OCI-LY7 (cell line): ENCODE measurements at places on chromosomes 1 and 21.

DNA sequence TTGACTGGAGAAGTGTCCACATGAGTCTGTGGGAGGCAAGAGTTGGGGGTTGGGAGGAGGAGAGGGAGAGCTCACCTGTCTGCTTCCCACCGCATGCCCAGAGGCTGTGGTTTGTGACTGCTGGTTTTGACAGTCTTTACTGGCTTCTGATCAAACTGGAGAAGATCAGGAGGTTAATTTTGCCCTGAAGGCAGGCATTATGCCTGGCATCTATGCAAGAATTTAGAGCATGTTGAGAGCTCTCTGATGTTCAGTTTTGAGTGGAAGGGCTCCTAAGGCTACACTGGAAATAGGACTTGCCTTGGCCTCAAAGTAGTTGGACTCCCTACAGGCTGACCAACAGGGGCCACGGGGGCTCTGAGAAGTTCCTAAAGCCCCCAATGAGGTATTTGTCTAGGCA lies 101.6 kb downstream of the TLR5 start:
- no peak for DNase-seq

GRCh38 chr1:29310616-29311180 lies 74.4 kb downstream of the PTPRU start:
- DNase-seq, result no peak

DNA sequence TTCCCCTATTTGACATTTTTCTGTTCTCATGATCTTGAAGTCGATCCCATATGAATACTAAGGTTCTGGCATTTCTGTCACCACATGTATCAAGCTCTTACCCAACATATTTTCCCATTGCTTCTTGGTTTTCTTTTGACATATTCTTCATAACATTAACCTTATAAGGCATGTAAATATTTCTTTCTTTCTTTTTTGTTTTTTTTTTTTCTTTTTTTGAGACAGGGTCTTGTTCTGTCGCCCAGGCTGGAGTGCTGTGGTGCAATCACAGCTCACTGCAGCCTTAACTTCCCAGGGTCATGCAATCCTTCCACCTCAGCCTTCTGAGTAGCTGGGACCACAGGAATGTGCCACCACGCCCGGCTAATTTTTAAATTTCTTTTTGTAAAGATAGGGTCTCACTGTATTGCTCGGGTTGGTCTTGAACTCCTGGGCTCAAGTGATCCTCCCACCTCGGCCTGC lies 33.1 kb upstream of the ERRFI1 start:
- no peak for DNase-seq

GRCh38 chr21:44951186-44951915 lies 11.5 kb downstream of the SLX9 start:
- DNase-seq, result no peak

DNA sequence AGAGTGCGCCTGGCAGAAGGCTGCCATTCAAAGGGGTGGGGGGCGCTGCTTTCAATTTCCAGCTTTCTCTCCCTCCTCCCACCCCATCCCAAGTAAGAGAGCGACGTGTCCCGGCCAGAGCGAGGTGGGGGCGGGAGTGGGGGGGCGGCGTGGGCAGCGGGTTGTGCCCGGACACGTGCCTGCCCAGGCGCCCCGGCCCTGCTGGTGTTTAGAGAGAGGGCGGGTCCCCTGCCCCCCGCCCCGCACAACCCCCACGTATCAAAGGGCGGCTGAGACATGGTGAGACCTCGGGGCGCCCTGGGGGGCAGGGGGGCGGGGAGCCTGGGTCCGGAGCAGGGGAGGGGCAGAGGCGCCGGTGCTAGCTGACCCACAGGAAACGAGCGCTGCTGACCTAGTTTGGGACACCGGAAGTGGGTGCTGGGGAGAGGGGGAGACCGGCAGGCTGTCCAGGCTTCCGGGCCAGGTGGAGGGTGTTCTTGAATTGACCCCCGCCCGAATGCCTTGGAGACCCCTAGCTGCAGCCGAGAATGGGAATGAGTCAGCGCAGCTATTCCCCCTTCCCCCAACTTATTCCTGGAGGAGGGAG lies 1.3 kb downstream of the ZBTB7B start:
- peak; percentile 48 for DNase-seq

GRCh38 chr21:46650476-46651098 lies 15.1 kb downstream of the PRMT2 start:
- DNase-seq, result no peak

- DNase-seq, result no peak
Observed at GRCh38 chr1:116886291-116886878, 23.3 kb upstream of the PTGFRN start.

DNA sequence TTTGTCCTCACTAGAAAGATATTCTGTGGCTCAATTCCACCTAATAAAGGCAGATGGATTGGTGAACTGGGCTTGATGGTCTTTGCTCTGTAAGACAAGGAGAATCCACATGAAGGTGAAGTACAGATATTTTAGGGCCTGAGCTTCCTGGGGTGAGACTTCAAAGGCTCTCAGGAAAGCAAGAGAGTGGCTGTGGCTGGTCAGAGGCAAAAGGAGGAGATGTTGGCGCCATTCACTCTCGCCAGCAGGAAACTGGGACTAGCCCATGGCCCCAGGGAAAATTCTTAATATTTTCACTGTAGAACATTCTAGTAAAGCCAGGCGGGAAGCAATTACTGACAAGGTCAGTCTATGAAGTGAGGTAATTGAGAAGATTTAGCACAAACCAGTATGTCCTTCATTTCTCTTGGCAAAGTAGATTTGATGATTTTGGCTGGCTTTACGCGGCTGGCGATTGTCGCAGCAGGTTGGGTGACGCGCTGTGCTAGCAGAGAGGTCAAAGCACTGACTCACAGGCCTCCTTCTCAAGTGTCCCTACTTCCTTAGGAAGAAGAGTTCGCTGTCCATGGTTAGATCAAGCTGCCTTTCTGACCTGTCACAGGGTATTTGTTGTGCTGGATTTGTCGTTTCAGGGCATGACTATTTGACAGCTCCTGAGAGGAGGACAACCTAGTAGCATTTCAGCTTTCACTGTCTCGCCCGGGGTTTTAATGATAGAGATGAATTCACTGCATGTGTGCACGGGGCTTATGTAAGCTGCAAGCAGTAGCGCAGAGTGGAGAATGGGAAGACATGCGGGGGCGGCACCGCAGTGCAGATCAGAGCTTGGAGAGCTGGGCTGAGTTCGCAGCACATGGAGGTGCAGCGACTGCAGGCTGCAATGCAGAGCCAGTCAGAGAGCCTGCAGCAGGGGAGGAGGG lies 32.7 kb downstream of the XCL1 start:
- no peak for DNase-seq

GRCh38 chr21:44083631-44084291 lies 23.4 kb upstream of the PWP2 start:
- DNase-seq, result no peak

- no peak for DNase-seq
Observed at GRCh38 chr1:23978805-23979204, 1.3 kb downstream of the SRSF10 start.

DNA sequence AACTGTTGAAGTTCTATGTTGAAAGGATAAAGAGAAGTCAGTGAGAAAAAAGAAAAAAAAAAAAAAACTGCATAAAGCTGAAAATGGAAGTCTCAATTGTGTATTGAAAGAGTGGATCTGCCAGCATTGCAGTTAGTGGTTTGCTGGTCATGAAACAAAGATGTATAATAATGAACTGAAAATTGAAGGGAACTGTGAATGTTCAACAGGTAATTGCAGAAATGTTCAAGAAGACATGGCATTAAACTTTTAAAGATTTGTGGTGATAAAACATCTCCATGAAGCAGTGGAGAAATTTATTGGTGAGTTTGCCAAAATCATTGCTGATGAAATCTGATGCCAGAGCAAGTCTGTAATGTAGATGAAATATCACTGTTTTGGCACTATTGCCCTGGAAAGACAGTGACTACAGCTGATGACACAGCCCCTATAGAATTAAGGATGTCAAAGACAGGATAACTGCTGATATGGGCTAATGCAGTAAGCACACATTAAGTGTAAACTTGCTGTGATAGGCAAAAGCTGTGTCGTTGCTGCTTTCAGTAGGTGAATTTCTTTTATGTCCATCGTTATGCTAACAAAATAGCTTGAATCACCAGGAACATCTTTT lies 71.0 kb downstream of the RD3 start:
- DNase-seq, result no peak

DNA sequence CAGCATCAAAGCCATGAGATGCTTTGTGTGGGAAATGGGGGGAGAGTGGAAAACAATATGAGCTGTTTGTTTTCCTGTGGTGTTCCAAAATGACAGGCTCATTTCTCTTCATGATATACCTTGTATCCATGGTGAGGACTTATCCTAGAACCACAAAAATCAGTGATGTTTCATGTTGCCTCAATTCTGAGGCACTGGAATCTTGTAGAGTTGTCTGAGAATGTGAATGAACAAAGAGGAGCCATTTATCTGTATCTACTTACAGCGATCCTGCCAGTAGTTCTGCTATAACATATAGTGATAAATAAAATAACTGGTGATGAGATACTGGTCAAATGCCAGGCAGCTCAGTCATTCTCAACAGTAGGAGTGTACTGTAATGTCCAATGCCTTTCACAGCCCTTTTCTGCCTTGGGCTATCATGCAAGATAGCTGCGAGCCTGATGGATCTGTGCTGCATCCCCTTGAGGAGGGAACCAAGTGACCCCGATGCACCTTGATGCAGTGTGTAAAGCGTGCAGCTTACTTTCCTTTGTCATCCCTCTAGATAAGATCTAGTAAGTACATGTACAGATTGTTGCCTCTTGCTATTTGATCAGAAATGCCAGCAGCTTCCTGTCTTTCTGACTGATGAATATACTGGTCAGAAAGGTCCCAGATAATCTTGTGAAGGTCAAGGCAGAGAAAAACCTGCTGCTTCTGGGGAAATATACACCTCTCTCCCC lies 52.8 kb downstream of the SLC44A3 start:
- DNase-seq, result no peak

- no peak for DNase-seq
Observed at GRCh38 chr1:115977499-115978258, 1.4 kb downstream of the SLC22A15 start.

GRCh38 chr1:35603468-35603867 lies 30.4 kb downstream of the TFAP2E start:
- DNase-seq, result no peak

- DNase-seq, result no peak
Observed at GRCh38 chr1:65097076-65097475, 50.9 kb upstream of the AK4 start.

DNA sequence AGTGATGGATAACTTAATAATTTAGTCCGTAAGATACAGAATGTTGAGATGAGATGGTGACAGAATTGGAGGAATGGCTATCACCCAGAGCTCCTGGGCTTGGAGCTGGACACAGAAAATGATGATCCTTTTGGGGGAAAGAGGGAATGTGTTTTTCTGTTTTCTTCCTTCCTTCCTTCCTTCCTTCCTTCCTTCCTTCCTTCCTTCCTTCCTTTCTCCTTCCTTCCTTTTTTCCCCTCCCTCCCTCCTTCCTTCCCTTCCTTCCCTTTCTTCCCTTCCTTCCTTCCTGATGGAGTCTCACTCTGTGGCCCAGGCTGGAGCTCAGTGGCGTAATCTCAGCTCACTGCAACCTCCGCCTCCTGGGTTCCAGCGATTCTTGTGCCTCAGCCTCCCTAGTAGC lies 2.8 kb upstream of the GPR137B start:
- DNase-seq, result no peak

DNA sequence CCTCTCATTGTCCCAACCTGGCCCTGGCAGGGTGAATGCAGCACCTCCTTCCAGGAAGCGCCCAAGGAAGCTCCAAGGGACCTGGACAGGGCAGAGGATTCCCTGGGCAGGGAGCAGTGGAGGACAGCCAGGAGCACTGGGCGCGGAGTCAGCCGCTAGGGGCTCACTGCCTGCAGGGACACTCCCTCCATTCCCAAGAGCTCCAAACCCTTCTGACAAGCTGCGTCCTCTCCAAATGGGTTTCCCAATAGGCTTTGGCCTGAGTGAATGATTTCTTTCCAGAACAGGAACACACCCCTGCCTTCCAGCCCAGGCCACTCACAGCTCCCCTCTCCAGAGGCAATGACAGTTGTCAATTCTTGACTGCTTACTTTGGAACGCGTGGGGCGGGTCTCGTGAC lies 128.5 kb upstream of the EDN2 start:
- no peak for DNase-seq

GRCh38 chr1:105419030-105419429 lies 1637.4 kb upstream of the PRMT6 start:
- no peak for DNase-seq

DNA sequence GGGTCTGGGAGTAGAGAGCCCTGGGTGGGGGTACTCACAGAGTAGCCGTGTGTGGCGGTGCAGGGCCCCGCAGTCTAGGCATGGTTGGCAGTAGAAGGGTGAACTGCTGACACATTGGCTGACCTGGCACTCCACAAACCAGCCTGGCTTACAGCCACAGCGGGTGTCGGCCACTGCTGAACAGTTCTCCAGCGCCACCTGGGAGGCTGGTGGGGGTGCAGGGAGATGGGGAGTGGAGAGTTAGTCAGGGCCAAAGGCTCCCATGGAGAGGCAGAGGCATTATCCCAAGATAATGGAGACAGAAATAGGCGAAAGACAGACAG lies 1.5 kb downstream of the TNFRSF25 start:
- no peak for DNase-seq

- no peak for DNase-seq
Observed at GRCh38 chr1:158102881-158103674, 77.6 kb upstream of the CD1D start.

DNA sequence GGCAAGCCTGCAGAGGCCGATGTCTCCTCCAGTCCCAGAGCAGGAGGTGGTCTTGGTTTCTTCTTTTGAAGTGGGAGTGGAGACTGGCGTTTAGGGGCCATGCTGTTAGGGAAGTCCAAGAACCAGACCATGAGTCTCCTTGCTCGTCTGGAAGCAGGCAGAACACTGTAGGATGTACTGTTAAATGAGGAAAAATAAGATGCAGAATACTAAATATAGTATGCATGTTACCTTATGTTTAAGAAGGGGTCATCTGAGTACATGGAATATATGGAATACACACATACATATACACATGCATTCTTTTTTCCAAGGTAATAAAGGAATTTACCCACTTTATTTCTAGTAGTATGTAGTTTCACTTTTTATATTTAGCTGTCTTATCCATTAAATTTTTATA lies at the start of gene SETSIP:
Gene SETSIP (minus strand): TSS at position 101 of the 400 bp plus-strand sequence. CDS start 0 bp downstream, at position 101.
- no peak for DNase-seq

DNA sequence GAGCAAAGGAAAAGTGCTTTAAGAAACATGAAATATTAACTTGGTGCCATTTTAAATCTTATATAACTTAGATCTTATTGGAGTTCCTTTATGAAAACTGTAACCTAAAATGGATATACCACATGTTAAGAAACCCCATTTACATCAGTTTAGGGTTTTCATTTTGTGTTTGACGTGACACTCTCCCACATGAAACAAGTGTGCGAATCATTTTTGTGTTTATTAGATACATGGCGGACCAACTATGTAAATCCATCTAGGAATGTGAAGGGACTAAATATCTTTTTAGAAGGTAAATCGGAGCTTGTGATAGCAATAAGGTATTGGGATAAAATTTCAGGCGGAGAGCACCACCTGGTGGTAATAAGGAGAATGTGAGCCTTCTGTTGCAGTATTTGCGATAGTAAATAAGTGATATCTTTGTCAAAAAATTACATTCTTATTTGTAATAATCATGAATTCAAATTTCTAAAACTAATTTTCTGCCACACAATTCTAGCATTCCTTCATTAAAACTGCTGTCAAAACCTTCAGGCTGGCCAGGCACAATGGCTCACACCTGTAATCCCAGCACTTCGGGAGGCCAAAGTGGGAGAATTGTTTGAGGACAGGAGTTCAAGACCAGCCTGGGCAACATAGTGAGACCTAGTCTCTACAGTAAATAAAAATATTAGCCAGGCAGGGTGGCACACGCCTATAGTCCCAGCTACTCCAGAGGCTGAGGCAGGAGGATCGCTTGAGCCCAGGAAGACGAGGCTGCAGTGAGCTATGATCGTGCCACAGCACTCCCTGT lies 31.3 kb downstream of the SMAP2 start:
- peak; percentile 72 for DNase-seq
